ENCODE measurements at places on chromosomes 7 and 10. TPM values are rescaled to one million over a fixed set of nuclear protein-coding genes. Genes with fewer than 3 reads are reported as not detected.

ODAD2 gene
- total RNA-seq: 0.58 TPM

PRPS1L1 gene
- not detected for total RNA-seq

GRM3 gene
- total RNA-seq: not detected

FAM237B gene
- total RNA-seq: not detected

DNA sequence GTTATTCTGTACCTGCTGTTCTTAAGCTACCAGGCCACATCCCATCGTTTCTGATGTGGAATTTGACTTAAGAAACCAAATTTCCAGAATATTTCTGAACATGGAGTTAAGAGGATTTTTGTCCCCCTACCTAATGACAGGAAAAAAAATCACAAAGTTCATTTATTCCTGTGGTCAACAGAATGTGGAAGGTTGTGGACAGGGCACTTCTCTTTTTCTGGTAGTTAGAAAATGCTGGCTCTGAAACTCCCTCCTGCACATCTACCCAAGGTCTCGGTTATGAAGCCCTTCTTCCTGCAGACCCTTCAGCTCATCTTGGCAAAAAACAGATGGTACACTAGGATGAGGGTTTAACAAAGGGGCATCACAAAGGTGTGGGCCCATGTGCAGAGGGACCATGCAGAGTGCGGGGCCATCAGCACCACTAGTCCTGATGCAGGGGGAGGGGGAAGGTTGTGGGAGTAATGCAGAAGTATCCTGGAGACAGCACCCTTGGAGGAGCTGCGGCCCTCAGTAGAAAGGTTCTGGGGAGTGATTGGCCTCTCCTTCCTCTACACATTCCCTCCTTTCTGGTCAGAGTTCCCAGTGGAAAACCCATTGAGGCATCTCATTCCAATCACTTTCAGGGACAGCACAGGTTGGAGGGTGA is 9.8 kb downstream of the ALOX5 start:
- DNase-seq: no peak

DNA sequence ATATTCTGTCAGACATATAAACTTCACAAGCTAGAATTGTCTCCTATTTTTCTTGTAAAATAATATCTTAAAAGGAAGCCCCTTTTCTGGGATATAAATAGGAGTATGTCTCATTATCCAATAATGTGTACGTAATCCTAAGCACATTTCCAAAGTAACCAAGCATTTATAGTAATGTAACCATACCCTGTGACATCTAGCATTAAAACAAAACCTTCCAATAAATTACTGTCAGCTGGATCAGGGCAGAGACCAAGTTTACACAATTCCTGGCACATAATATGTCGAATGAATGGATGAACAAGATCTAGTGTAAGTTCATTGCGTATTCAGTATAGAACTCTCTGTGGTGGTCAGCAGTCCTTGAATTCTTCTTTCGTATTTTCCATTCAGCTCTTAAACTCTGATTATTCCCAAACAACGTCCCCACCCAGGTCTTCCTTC is 14.3 kb downstream of the CPED1 start:
- DNase-seq: no peak

- DNase-seq: no peak
Observed at GRCh38 chr10:1347525-1347924, 291.3 kb downstream of the WDR37 start.

GRCh38 chr10:77195101-77195500 is 442.5 kb downstream of the KCNMA1 start:
- no peak for DNase-seq

DNA sequence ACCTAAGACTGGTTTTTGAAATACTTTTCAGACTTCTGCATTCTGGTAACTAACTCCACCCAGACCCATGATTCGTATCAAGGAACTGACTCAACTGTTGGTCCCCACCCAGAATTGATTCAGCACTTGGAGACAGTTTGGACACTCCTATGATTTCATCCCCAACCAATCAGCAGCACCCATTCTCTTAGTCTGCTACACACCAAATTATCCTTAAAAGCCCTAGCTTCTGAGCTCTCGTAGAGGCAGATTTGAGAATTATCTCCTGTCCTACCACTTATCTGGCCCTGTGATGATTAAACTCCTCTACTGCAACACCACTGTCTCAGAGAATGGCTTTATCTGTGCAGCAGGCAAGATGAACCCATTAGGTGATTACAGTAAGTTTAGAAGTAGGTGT is 7.7 kb upstream of the GSTO1 start:
- DNase-seq: no peak

- DNase-seq: no peak
Observed at GRCh38 chr10:131691481-131692090, 209.2 kb upstream of the PPP2R2D start.
